ENCODE measurements at places on chromosomes 13 and 19.

DNA sequence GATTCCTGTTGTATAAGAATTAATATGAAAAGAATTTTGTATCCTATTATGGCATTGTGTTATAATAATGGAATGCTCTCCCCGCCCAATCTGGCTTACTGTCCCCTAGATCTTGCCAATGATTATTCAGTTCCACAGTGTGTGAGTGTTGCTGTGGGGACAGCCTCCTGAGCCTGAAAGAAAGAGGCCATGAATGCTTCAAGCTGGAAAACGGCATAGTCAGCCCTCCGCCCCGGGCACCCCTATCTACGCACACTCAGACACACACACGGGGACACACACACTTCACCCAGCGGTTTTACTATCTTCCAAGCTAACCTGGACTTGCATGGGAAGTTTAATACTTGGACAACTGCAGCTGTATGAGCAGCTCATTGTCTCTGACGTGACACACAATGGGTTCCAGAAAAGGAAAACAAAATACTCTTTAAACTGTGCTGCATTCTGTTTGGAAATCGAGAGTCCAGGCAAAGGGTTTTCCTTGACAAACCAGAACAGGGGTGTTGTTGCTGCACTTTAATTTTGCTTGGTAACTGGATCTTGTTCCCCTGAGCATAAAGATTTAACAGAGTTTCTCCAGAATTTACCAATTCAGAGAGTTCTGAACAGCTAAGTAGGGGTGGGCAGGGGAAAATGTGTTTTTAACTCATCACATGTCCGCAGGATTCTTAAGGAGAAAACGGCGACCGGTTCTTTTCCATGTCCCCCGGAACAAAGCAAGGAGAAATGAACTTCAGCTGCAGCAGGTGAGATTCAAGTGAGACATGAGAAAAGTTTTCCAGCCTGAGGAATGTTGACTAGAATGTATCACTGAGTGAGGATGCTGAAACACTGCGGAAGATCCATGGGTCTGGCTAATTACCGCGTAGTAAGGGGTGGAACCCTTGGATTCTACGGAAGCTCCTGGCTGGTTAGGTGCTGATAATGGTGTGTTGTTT is 472.9 kb downstream of the FOXO1 start:
- DNase-seq = no peak

- DNase-seq = no peak
Measured at GRCh38 chr19:14731200-14731599, 41.4 kb downstream of the ZNF333 start.

DNA sequence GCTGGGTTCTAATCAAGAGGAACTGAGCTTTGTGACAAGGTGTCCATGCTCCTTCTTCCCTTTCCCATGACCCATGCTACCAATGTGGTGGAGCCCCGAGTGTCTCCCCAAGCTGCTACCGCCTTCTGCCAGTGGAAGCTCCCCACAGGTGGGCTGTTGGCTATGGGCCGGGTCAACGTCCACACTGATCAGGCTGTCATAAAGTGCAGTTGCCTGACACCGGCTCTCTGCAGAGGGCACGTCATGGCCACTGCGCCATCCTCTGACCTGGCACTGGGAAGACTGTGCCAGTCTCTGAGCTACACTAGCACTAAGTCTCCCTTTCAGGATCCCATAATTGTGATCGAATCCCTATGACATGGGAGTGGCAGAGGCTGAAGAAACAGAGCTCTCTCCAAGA is 192.3 kb downstream of the USP12 start:
- DNase-seq = no peak

DNA sequence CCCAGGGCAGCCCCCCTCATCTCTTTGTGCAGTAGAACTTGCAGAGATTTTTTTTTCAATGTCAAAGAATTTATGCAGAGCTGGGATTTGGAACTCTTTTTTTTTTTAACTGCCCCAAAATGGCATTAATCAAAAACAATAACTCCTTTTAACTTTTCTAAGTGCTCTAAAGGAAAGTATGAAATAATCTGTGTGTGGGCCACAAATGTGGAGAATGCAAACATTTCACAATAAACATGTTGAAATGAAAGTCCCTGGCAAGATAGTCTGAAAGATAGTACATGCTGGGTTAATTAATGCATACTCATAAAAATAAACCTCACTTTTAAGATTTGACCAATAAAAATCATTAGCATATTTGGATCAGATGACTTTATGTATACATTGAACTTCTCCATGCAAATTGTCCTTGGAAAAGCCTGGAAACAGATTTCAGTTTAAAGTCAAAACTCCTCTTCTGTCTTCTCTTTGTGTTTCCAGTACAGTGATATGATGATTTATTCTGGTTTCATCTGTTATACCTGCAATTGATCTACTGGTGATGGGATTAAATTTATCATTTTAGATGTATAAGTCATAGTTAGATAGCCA is 30.5 kb upstream of the ZNF536 start:
- DNase-seq = no peak

Data from activated CD4-positive, alpha-beta T cell treated with anti-CD3 and anti-CD28 coated beads, Interleukin-2, Interleukin-6, amounts not matched to agents 100 ng/mL and 50 ng/mL, durations not matched to agents 16 hours and 8 hours (primary cell).